Left lung (tissue), 14 donors: ENCODE measurements at places on chromosomes 16 and 17. TPM values are rescaled to one million over a fixed set of nuclear protein-coding genes. Genes with fewer than 3 reads are reported as not detected.

The SHBG gene
- polyA plus RNA-seq = 1.4 TPM

DNA sequence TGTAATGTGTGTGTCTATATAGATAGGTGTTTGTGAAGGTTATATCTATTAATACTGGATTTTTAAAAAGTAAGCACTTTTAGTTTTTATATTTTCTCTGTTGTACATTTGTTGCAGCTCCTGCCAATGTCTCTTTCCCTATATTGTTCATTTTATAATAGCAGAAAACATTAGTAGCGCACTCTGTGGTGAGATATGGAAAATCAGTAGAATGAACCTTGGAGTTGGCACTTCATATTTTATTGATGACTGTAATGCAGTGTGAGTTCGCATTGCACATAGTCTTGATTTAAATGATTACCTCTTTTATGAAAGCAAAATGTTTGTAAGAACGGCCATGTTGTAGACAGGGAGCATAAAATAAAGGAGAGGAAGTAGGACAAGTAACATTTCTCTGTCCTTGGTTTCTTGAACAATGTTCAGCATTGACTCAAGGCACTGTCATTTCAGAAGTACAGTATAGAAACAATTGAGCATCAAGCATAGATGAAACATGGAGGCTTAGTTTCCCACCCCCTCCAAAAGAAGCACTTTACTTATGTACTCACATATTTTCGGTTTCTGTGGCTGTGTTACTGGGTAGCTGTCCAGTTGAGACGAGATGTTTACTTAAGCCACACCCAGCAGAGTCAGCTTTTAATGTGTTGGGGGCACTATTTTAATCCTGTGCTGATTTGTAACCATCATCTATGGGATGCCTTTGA lies 74.0 kb downstream of the TANC2 start:
- DNase-seq = no peak

GRCh38 chr17:46783031-46783593 lies 35.4 kb downstream of the WNT3 start:
- no peak for DNase-seq

GRCh38 chr16:47779201-47780016 lies 318.3 kb downstream of the PHKB start:
- peak; percentile 1 for DNase-seq

The PRDM7 gene
- polyA plus RNA-seq = 0.90 TPM

- DNase-seq = no peak
Measured at GRCh38 chr16:11470676-11471415, 115.9 kb downstream of the LITAF start.

DNA sequence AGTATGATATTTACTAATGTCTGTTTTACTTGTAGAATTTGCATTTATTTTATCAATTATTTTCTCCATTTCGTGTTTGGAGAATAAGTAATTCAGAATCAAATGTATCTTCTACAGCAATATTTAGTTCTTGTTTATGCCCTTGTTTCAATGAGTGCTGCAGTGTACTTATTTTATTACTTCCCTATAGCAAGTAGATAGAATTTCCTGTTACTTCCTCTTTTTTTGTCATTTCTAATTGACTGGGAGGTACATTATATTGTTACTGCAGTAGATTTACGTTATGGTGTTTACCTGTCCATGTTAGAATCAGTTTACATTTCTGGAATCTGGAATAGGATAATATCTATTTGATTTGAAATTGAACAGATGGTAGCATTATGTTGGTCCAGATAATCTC lies 71.2 kb downstream of the OMG start:
- DNase-seq = no peak

The GJC1 gene
- 46.1 TPM for polyA plus RNA-seq

DNA sequence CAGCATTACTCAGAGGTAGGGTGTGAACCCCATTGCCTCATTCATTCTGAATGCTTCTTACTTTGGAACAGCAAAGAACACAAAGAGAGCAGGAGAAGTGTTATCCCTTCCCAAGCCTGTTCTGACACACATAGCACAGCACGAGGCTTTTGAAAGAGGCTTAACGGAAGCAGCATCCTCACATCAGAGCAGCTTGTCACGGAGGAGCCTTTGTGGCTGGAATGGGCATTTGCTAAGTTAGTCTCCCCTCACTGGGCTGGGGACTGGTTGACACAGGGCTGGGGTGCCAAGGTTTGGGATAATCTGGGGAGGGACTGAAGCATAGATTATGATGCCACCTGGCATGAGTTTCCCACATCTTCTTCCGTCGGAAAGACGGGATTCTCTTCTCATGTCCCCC lies 167.5 kb upstream of the DNAH9 start:
- no peak for DNase-seq

The OR4D1 gene
- 0.04 TPM for polyA plus RNA-seq

DNA sequence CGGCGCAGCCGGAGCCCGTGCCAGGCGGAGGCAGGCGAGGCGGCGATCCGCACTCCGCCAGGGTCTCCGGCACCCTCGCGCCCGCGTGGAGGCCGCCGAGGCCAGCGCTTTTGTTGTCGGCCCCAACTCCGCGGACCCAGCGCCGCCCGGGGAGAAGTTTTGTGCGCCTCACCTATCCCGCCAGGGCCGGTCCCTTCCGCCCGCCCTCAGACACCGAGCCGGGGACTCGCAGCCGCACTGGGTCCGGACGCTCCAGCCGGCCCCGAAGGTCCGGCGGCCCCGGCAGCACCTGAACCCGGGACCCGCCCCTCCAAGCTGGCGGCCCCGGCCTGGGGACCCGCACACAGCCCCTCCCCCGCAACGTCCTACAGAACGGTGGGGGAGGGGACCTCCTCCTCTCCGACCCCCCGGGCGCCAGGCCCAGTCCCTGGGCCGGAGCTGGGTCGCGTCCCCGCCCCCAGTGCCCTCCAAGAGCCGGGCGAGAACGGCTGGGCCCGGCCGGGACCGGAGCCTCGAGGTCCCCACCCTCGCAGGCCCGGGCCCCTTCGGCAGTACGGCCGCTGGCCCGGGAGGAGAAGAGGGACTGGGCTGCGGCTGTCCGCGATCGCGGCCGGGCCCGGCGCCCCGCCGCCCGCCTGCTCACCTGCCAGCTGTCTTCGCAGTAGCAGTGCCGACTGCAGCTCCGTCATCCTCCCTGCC lies 698 bp downstream of the UBE2G1 start:
- peak; percentile 33 for DNase-seq

The KRT40 gene
- not detected for polyA plus RNA-seq

DNA sequence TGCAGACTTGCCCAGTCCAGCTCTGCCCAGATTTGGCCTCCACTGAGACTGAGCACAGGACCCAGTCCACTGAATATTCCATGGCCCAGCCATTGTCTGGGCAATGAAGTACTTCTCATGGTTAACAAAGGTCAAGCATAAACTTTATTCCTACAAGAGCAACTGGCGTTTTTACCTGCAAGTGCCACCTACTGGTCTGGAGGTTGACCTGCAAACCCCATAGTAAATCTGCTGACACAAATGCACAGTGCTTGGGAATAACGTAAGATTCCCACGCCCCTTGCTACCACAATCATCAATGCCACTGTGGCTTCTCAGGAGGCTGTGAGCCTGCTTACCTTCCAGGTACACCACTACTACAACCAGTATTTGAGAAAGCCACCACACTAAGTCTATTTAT lies 170.2 kb downstream of the CEP112 start:
- DNase-seq = no peak

The TCAP gene
- polyA plus RNA-seq = 1.6 TPM

GRCh38 chr16:56382459-56382858 lies 42.9 kb downstream of the AMFR start:
- no peak for DNase-seq

The SAP30BP gene
- polyA plus RNA-seq = 105 TPM

The USP43 gene
- polyA plus RNA-seq = 3.6 TPM

The KAT7 gene
- polyA plus RNA-seq = 53.6 TPM

DNA sequence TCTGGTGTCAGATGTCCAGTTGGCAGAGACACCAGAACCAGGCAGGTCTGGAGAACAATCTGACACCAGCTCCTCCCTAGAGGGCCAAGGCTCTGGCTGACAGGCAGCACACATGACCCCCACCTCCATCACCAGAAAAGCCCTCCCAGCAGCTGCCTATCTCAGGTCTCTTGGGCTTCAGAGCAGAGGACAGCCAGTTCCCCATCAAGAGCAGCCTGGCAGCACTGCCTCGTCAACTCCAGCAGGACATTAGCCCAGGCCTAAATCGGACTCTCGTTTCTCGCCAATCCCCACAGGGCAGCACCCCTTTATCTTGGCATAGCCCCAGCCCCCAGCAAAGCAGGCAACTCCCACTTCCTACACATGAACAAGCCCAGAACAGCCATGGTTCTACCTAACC lies 4.4 kb downstream of the JUP start:
- DNase-seq = no peak

The ANKS4B gene
- polyA plus RNA-seq = 0.18 TPM

DNA sequence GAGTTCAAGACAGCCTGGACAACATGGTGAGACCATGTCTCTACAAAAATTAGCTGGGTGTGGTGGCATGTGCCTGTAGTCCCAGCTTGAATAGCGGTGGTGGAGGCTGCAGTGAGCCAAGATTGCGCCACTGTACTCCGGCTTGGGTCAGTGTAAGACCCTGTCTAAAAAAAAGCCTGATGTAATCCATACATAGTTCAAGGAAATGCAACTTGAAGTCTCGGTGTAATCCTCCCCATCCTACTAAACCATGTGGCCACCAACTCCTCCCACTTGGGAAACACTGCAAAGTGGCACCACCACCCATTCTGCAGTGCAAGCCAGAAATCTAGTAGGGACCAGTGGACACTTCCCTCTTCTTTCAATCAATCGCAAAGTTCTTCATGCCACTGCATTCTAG lies 5.4 kb upstream of the KPNB1 start:
- peak; percentile 44 for DNase-seq

DNA sequence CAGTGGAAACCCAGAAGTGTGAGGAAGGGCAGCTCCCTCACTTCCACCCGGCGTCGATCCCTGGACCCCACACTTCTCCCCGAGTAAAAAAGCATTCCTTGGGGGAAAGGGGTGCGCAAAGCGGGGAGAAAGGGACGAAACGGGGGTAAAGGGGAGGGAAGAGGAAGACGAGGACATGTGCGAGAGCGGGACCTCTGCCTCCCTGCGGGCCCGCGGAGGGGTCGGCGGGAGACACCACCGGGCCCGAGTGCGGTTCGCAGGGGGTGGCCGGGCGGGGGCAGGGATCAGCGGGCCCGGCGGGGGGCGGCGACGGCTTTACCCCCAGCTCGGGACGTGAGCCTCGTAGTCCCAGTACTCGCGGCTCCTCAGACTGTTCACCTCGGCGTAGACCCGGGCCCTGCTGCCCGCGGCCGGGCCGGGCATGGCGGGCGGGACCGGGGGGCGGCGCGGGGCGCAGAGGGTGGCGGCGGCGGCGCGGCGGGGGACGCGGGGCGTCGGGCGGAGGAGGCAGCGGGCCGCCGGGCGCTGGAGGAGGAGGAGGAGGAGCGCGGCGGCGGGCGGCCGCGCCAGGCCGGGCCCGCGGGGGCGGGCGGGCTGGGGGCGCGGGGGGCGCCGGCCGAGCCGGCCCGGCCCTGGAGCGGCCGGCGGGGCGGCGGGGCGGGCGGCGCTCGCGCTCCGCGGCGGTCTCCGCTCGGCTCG lies 443 bp downstream of the CSNK2A2 start:
- no peak for DNase-seq

GRCh38 chr16:2777903-2778629 lies 986 bp upstream of the ELOB start:
- DNase-seq = no peak

The TBC1D3C gene
- polyA plus RNA-seq = not detected

DNA sequence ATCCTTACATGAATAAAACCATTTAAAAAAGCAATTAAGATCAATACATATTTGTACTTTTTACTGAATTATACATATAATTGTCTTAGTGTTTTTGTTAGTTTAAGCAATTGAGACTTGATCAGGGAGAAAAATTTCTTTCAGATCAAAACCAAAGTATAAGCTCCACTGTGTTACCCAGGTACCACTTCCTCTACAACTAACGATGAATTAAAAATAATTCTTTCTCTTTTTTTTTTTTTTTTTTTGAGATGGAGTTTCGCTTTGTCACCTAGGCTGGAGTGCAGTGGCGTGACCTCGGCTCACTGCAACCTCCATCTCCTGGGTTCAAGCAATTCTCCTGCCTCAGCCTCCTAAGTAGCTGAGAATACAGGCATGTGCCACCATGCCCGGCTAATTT lies 6.8 kb downstream of the FBXO47 start:
- DNase-seq = no peak

The PABPN1L gene
- polyA plus RNA-seq = not detected

DNA sequence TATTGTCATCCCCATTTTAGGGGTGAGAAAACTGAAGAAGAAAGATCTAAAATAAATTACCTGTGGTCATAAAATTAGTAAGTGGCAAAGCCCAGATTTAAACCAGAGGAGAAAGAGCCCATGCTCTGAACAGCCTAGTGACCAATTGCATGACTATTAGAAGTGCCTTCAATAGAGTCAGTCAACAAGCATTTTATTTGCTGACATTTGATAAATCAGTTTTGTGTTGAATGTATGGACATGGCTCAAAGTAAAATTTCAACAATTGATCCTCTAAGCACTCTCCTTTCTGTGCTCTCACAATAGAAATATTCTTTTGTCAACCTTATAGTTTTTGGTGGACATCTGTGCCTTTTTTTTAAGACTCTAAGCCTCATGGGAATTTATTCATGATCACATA lies 572.9 kb upstream of the SOX9 start:
- no peak for DNase-seq

The QPRT gene
- polyA plus RNA-seq = 56.7 TPM

DNA sequence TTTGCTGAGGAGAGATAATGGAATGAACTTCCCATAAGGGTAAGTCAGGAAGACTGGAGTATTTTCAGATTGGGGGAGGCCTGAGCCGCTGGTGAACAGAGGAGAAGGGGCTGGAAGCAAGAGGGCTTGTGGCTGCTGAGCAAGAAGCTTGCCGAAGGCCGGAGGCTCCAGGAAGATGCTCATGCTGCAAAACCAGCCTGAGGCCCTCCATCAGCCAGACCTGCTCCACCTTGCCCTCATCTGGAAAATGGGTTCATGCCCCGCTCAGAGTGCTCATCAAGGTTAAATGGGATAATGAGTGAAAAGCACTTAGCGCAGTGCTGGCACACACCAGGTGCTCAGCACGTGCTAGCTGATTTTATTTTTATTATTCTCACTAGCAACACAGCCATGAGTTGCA lies 5.5 kb upstream of the ASGR1 start:
- peak; percentile 18 for DNase-seq

DNA sequence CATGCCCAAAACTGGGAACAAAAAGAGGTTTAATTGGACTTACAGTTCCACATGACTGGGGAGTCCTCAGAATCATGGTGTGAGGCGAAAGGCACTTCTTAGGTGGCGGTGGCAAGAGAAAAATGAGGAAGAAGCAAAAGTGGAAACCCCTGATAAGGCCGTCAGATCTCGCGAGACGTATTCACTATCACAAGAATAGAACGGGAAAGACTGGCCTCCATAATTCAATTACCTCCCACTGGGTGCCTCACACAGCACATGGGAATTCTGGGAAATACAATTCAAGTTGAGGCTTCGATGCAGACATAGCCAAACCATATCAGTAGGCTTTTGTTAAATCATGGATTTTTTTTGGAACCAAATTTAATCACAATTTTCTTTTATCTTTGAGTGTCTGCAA lies 24.4 kb downstream of the RBL2 start:
- DNase-seq = no peak

- no peak for DNase-seq
Measured at GRCh38 chr16:1466968-1467521, 7.8 kb downstream of the CLCN7 start.
